ENCODE measurements at places on chromosomes 1 and 21.

DNA sequence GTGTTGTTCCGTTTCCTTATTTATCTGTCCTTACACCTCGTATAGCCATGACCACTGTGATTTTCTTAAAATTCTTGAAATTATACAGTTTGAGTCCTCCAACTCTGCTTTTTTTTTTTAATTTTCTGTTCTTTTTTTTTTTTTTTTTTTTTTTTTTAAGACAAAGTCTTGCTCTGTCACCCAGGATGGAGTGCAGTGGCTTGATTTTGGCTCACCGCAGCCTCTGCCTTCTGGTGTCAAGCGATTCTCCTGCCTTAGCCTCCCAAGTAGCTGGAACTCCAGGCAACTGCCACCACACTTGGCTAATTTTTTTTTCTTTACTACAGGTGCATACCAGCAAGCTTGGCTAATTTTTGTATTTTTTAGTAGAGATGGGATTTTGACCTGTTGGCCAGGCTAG, 48.9 kb downstream of the DIP2A start:
- no peak for DNase-seq

- DNase-seq: no peak
Measured at GRCh38 chr1:243950166-243950565, 100.1 kb upstream of the AKT3 start.

- DNase-seq: no peak
Measured at GRCh38 chr1:1135339-1136136, 19.6 kb upstream of the C1orf159 start.

DNA sequence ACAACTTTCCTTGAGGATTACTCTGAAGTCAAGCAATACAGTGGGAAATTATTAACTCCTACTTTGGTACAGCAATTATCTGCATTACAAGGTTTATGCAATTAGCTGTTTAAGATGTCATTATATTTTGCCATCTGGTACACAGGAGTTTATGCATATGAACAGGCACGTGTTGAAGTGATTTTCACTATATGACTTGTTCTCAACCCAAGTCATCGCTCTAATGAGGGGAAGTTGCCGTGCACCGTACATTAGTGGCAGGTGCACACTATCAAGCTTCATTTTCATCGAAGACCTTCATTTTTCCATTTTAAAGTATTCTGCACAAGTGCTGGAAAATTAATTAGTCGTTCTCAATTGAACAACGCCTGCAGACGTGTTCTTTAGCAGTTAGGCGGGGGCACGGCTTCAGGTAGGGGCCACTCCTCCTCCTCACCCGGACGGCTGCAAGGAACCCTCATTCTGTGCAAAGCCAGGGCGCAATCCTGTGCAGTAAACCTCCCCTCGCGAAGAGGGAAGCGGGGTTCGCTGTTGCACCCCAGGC, 39.8 kb upstream of the NFIA start:
- no peak for DNase-seq

DNA sequence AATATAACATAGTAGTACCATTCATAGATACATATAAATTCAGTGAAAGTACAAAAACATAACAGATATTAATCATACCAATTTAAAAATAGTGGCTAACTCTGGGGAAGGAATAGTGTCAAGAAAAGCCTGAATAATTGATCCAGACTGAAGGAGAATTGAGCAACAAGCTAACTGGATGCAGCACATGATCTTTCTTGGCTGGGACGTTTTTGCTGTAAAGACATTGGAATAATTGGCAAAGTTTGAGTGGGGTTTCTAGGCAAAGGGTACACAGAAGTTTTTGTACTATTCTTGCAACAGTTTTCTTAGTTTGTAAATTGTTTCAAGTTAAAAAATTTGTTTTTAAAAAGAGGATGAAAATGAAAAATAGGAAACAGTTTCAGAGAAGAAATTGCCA, 2.6 kb upstream of the SH3GLB1 start:
- no peak for DNase-seq

Data from activated CD4-positive, alpha-beta T cell treated with anti-CD3 and anti-CD28 coated beads, Interleukin-10, Interleukin-2, amounts not matched to agents 100 ng/mL and 50 ng/mL, durations not matched to agents 16 hours and 8 hours (primary cell).